Stimulated activated CD4-positive, alpha-beta T cell treated with anti-CD3 and anti-CD28 coated beads, Interleukin-4, amount 100 ng/mL, for 48 hours (primary cell): ENCODE measurements at places on chromosomes 7 and 10.

DNA sequence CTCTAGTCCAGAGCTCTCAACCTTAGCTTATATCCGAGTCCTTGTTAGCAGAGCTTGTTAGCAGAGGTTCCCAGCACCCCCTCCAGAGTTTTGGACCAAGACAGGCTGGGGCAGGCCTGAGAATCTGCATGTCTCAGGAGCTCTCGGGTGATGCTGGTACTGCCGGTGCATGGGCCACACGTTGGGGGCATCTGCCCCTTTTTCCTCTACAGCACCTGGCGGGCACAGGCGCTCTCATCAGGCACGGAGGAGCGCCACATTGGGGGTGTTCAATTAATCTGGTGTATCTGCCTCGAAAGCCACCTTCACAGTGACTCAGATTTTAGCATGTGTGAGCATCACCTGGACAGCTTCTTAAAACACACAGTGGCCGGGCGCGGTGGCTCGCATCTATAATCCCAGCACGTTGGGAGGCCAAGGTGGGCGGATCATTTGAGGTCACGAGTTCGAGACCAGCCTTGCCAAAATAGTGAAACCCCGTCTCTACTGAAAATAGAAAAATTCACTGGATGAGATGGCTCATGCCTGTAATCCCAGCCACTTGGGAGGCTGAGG is 117.7 kb downstream of the ELFN1 start:
- no peak for DNase-seq

GRCh38 chr7:107563775-107564552 is at the start of the genes COG5 and DUS4L:
COG5 (minus strand) TSS chr7:107563920; CDS start chr7:107563896, 24 bp downstream.
DUS4L (plus strand) TSS chr7:107563971; CDS start chr7:107567071, 3,100 bp downstream.
- peak; percentile 81 for DNase-seq

DNA sequence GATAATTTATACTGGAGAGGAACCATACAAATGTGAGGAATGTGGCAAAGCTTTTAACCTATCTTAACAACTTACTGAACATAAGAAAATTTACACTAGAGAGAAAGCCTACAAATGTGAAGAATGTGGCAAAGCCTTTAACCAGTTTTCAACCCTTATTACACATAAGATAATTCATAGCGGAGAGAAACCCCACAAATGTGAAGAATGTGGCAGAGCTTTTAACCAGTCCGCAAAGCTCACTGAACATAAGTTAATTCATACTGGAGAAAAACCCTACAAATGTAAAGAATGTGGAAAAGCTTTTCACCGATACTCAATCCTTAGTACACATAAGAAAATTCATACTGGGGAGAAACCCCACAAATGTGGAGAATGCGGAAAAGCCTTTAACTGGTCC is 37.9 kb downstream of the ZNF138 start:
- no peak for DNase-seq

DNA sequence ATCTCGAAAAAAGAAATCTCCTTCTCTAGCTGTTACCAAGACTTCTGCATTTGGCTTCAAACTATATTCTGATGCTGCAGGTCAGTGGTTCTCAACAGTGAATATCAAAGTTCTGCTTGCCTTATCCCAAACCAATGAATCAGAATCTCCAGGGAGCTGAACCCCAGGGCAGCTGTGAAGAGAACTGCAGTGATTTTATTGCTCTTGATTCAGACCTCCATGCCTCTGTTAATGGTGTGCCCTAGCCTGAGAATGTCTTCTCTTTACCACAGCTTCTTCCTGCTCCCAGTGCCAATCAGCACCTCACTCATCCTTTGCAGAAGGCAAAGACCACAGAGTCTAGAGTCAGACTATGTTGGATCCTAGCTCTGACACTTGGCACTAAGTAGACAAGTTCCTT is 46.2 kb upstream of the MRLN start:
- DNase-seq = no peak

DNA sequence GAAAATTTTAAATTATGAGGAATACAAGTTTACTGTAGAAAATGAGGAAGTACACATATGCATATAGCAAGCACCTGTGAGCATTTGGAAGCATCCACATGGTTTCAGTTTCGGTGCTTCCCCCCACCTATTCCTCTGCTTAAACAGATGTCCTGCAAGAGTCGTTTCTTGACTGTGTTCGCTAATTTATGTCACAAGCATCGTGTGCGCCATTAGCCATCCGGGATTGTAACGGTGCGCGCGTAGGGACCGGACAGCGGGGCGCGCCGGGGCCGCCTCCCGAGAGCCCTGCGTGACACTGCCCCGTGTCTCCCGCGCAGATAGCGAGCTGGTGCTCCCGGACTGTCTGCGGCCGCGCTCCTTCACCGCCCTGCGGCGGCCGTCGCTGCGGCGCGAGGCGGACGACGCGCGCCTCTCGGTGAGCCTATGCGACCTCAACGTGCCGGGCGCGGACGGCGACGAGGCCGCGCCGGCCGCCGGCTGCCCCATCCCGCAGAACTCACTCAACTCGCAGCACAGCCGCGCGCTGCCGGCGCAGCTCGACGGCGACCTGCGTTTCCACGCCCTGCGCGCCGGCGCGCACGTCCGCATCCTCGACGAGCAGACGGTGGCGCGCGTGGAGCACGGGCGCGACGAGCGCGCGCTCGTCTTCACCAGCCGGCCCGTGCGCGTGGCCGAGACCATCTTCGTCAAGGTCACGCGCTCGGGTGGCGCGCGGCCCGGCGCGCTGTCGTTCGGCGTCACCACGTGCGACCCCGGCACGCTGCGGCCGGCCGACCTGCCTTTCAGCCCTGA is 90.9 kb downstream of the NEURL1 start:
- DNase-seq = peak; percentile 43

- DNase-seq = no peak
Observed at GRCh38 chr10:71126432-71126831, 85.9 kb upstream of the UNC5B start.
